Thoracic aorta (tissue), 2 donors: ENCODE measurements at places on chromosomes 3 and 15. TPM values are rescaled to one million over a fixed set of nuclear protein-coding genes. Genes with fewer than 3 reads are reported as not detected.

DNA sequence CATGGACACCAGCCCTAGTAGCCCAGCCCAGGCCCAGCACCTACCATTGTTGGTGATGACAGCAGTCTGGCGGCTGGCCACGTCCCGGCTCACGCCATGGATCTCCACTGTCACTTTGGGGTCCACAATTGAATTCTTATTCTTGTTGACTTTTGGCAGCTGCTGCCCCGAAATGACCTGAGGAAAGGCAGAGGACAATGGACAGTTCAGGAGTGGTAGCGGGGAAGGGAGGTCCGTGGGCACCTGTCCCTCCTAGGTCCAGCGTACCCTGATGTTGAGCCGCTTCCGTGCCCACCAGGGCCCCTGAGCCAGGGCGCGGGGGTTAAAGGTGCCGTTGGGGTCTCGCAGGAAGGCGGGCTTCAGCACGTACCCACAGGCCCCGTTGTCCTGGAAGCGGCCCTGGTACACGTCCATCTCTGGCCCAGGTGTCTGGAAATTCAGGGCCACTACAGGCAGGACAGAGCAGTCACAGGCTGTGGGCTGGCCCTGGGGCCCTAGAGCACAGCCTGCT lies 17.7 kb downstream of the VILL start:
- no peak for DNase-seq

GRCh38 chr15:30962659-30963058 lies 28.8 kb downstream of the MTMR10 start:
- DNase-seq = no peak

MYO5C gene
- total RNA-seq = 18.4 TPM

- no peak for DNase-seq
Measured at GRCh38 chr3:80190051-80190450, 422.3 kb upstream of the ROBO1 start.

DNA sequence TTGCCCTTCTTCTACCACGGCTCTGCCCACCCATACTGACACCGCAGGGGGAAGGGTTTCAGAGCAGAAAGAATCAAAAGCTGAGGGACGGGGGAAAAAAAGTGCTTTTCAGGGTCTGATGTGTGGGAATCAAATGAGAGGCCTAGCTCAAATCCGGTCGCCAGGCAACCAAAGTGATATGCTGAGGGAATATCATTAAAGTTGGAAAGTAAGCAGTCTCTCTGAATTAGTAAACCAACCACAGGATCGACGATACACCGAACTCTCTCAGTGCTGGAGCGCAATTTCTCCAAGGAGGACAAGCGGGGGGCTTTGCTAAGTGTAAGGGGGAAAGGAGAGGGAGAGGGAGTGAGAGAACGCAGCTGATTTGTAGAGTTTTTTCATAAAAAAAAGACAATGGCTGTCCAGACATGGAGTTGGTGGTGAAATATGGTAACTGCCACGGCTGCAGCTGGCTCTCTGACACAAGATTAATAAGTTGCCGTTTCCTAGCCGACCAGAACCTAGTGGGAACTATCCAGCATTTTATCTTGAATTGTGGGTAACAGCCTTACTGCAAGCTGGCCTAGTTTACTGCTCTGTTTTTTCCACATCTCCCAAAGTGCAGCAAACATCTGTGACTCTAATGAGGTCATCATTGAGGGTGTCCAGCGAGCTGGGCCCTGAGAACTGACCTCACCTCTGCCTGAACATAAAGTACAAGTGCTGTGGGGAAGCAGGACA lies 530.2 kb downstream of the SOX2 start:
- DNase-seq = no peak

DNA sequence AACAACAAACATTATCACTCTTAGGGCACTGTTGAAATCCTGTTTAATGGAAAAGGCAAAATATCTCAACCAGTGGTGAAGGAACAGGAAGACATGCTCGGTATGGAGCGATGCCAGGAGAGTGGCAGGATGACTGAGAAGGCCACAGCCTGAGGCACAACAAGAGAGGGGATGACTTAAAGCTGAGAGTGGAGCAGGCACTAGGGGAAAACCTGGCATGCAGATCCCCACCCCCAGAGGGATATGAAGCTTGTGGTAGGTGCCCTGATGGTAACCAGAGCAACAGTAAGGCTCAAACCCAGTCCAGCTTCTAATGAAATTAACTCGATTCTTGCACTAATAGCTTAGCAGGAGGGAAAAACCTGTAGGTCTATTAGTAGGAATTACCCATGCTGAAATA lies 40.4 kb downstream of the LYSMD4 start:
- DNase-seq = no peak

DNA sequence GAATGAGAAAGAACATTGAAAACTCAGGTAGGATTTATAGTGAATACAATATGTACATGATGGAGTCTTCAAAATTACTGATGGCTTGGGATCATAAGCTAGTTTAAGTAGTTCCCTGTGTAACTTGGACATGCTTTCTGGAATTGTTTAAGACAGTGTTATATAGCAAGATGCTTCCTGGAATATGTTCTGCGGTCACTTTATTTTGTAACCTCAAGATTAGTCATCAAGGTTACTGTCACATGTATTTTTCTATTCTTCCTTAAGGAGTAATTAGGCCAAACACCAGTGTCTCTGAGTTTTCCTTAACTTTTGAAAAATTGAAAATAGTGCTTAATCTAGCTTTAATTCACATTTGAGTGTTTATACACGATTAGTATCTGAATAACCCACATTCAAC lies 760.3 kb upstream of the ARRDC4 start:
- DNase-seq = no peak

COL6A5 gene
- total RNA-seq = not detected

GPR15 gene
- not detected for total RNA-seq

DNA sequence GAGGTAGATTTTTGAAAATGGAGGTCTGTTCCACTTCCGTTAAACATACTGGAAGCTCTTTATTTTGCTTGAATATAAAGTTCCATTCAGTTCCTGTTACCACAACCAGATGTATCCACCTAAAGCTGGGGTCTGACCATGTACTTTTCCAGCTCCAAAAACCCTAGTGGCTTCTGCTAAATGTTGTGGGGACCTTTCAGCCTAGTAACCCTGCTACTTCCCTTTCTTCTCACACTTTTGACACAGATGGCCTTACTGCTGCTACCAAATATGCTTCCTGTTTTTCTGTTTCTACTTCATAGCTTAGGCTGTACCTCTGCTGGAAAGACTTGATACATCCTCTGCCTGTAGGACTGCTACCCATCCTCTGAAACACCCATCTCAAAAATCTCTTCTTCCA lies 87.8 kb downstream of the COL6A6 start:
- DNase-seq = no peak

- no peak for DNase-seq
Measured at GRCh38 chr3:31357451-31357850, 175.3 kb upstream of the STT3B start.

GRCh38 chr3:174710612-174711011 lies 148.5 kb upstream of the NAALADL2 start:
- no peak for DNase-seq

CKMT1B gene
- total RNA-seq = not detected

ILDR1 gene
- total RNA-seq = not detected

ALPK3 gene
- 56.9 TPM for total RNA-seq

DNA sequence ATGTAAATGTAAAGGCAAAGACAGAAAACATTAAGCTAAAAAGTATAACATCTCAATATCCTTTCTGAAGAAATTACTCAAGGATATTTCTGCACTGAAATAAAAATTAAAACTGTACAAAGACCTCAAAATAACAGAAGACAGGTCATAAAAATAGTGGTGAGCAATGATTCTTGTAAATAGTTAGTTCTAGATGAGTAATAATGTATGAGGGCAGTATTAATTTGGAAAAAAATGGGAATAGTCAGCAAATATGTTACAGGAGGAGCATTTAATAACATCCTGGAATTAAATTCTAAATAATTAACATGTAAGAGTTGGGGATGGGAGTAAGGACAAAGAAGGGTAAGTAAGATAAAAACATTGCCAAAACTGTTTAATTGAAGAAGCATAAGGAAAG lies 247.5 kb downstream of the DTWD1 start:
- DNase-seq = no peak

GRCh38 chr3:111746772-111747171 lies 112.3 kb upstream of the PHLDB2 start:
- no peak for DNase-seq

- DNase-seq = no peak
Measured at GRCh38 chr15:39429898-39430357, 151.0 kb upstream of the THBS1 start.

DNA sequence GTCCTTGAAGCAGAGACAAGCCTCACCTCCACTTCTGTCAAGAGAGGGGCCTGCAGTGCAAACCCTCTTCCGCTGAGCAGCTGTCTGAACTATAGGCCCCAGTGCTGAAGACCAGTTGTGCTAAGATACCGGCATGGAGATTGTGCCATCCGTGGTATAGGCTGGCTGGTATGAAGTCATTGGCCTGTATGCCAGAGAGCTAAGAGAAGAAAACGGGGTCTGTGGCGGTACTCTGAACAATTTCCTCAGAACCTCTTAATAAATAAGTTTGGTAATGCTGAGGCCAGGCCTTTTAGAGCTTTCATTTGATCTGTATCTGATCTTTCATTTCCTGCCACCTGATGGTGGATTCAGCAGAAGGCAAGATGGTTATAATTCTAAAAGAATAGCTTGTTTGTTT lies 123.0 kb downstream of the LRIG1 start:
- no peak for DNase-seq

PP2D1 gene
- total RNA-seq = not detected

- no peak for DNase-seq
Measured at GRCh38 chr15:35436422-35436821, 109.5 kb downstream of the DPH6 start.

ITIH1 gene
- not detected for total RNA-seq

DNA sequence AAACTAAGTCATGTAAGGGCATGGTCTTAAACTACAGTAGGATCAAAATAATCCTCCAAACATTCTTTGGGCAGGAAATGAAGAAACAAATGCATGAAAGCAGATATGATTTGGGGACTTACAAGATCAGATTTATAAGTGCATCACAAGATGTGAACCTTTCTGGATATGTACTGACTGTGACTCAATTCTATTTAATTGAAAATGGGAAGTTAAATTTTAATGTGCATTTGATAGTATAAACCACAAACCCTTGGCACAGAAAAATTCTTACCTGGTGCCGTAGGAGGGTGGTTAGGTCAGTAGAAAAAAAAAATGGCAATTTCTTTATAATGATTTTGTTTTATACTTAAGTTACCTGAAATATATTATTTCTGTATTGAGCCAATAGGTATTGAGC lies 262.5 kb upstream of the TGFBR2 start:
- no peak for DNase-seq

DNA sequence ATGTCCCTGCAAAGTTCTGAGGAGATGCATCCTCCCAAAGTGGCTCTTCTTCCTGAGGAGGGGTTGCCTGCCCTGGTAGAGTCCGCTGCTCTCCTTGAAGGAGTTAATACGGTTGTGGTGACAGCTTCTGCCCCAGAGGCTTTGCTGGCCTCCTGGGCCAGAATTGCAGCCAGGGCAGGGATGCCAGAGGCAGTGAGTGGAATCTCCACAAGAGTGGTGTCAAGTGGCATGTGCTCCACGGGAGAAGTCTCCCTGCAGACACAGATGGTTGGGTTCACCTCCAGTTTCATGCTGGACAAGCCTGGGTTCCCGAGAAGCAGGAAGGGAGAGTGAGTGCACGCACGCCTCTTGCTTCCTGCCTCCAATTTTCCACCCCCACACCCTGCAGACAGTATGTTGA lies 105.5 kb downstream of the SLC25A26 start:
- no peak for DNase-seq

DNA sequence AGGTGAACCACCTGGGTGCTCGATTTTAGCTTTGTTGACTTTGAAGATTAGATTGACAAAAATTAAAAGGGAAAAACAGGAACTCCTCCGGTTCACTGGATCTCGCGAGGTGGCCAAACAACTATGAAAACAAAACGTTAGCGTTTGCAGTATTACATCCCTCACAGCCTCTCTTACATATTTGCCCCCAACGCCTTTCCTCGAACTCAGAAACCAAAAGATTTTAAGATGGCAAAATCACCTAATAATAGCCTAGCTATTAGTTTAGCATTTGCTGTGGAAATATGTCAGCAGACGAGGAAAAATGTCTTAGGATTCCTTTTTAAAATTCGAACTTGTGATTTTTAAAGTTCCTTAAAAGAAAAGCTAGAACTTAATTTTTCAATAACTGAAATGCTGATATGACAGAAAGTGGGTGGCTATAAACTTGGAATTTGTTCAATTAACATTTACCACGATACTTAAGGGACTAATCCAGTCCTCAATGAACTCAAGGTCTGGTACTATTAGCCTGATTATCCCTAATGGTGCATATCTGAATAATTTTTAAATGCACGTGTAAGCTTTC lies 491 bp upstream of the SENP7 start:
- no peak for DNase-seq

DNA sequence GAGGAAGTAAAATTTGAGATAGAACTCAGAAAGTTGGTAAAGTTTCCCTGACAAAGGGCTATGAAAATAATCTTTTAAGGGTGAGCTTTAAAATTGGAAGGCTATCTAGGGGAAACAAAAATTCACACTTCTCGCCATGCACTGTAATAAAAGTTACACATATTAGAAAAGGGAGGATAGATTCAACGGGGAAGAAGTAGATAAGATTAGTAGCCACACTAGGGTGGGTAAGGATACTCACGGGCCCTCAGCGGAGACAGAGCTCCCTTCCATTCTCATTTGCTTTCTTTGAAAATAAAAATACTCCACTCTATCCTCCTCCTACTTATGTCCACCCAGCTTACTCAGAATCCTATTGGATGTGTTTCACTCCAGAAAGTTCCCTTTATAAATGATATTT lies 691.3 kb upstream of the NR2F2 start:
- no peak for DNase-seq

- DNase-seq = no peak
Measured at GRCh38 chr15:77013776-77014131, 18.8 kb downstream of the PSTPIP1 start.

CYP1A1 gene
- not detected for total RNA-seq

DNA sequence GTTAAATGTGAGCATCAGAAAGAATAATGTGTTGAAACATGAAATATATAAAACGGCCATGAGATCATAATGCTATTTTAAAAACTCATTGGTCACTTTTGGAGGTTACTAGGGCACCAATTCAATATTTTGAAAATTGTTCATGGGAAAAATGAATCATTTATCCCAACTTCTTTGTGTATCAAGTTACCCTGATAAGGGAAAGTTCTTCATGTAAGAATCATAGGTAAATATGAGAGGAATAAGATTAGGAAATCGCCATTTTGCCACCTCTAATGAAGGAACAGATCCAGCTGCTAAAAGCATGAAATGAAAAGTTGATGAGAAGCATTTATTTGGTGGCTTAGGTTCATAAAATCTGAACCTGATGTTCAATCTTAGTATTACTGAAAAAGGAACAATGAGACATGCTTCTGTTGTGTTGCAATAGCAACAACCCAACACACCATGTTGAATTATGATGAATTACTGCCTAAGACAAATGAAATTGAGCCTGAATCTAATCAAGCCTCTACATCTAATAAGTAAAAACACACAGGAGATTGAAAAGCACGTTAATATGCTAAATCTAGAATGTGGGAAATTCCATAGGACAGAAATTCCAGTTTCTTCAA lies 32.5 kb downstream of the ABHD5 start:
- DNase-seq = no peak
